ENCODE measurements at places on chromosomes 12 and 14.

- no peak for DNase-seq
Observed at GRCh38 chr14:31410048-31410650, 10.2 kb downstream of the HEATR5A start.

GRCh38 chr14:24506443-24506842, 1.6 kb downstream of the CMA1 start:
- DNase-seq: no peak

DNA sequence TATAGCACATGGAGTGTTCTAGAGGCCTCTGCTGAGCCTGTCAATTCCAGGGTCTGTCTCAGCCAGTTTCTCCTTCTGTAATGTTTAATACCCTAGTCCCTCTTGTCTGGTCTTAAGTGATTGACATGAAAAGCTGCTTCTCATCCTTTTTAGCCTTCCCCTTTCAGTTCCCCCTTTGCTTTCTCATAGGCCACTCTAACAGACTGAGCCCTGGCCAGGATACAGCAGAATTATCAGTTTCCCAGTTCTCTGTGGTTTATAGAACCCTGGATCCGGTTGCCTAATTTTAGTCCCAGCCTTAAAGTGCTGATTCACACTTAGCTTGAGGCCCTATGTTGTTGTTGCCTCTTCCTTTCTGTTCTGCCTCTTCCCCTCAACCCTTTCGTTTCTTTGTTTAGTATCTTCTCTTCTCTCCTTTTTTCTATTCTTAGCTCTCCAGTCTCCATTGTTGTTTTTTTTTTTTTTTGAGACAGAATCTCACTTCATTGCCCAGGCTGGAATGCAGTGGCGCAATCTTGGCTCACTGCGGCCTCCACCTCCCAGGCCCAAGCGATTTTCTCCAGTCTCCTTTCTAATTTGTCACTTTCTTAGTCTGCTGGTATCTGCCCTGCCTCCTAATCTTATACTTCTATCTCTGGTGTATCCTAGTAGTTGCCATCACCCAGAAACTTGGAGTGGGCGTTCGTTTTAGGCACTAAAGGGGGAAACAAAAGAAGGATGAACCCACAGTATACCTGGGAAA, 2.9 kb upstream of the BIN2 start:
- no peak for DNase-seq

DNA sequence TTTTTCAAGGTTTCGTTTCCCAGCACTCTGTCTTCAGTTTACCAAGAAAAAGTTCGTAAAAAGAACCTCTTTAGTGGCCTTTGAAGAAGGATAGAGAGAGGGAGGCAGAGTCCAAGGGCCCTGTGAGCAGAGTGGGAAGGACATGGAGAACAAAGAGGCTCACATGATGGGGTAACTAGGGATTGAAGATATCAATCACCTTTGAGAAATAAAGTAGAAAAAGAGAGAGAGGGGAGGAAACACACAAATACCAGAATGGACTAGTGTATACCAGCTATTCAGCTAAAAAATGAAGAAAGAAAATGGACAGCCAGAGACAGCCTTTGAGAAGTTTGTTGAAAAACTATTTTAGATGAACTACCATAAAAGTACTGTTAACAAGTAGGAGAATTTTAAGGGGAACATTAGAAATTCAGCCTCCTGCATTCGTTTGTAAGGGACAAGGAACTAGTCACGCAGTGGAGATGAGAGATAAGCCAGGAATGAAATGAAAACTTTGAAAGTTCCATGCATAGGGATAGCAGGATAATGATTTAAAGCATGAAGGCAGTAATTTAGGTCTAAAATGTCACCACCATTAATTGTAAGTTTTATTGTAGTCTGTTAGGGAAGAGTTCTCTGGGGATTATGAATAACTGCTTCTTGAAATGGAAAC, 82.1 kb downstream of the SPTSSA start:
- DNase-seq: no peak

DNA sequence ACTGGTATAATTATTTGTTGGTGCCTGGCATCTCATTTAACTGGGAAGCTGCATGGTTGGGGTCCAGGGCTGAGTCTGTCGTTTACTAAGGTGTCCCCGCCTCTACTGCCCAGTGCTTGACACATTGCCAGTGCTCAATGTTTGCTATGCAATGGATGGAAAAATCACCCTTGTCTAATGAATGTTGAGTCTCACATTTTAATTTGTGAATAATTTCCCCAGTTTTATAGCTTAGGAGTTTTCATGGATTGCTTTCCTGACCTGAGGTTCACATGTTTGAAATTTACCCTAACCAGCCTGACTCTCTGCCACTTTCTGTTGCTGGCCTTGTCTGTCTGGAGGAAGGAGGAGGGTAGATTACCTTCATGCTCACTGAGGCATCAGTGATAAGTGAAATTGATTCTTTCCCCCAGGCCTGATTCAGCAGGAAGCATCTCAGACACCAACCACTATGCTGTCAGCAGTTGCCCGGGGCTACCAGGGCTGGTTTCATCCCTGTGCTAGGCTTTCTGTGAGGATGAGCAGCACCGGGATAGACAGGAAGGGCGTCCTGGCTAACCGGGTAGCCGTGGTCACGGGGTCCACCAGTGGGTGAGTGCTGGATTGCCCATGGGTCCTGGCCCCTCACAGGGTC, 2.4 kb downstream of the DHRS2 start:
- no peak for DNase-seq

- DNase-seq: no peak
Observed at GRCh38 chr14:94924189-94924588, 154.3 kb upstream of the GSC start.
